ENCODE measurements at places on chromosomes 4 and X. TPM values are rescaled to one million over a fixed set of nuclear protein-coding genes. Genes with fewer than 3 reads are reported as not detected.

ARAP2 gene
- total RNA-seq, result 0.64 TPM

GAGE13 gene
- total RNA-seq, result not detected

BRCC3 gene
- total RNA-seq, result 28.1 TPM

FHIP1A gene
- total RNA-seq, result 0.84 TPM

IQCM gene
- total RNA-seq, result not detected

ADGRG4 gene
- total RNA-seq, result not detected

IGFBP7 gene
- total RNA-seq, result 224 TPM

SSX2 gene
- not detected for total RNA-seq

SPANXN1 gene
- not detected for total RNA-seq

HPGD gene
- total RNA-seq, result 67.5 TPM

CSN1S1 gene
- not detected for total RNA-seq

TREX2 gene
- 1.5 TPM for total RNA-seq

TRPC3 gene
- total RNA-seq, result 0.12 TPM

KDR gene
- not detected for total RNA-seq

PAGE2 gene
- total RNA-seq, result not detected

TCEAL4 gene
- total RNA-seq, result 165 TPM

CLDN34 gene
- total RNA-seq, result not detected

GYPE gene
- total RNA-seq, result not detected

SERPINA7 gene
- total RNA-seq, result not detected

HTN3 gene
- not detected for total RNA-seq

SPATA18 gene
- total RNA-seq, result 3.5 TPM

P2RY10 gene
- total RNA-seq, result not detected

RS1 gene
- not detected for total RNA-seq

RBMX2 gene
- total RNA-seq, result 30.8 TPM

RAB41 gene
- not detected for total RNA-seq

ADH1A gene
- not detected for total RNA-seq

TLR10 gene
- total RNA-seq, result not detected

PNMA6A gene
- 3.7 TPM for total RNA-seq

ETDA gene
- total RNA-seq, result not detected

AMER1 gene
- 2.5 TPM for total RNA-seq

GLRA3 gene
- not detected for total RNA-seq

ARX gene
- total RNA-seq, result 0.48 TPM

SNCA gene
- total RNA-seq, result not detected

GYPB gene
- not detected for total RNA-seq

OSTC gene
- 94.0 TPM for total RNA-seq

DGAT2L6 gene
- not detected for total RNA-seq

All from A549 treated with Mapracorat at 1 μM for 4 hours (cell line).